ENCODE measurements at places on chromosomes 2 and 18.
A peak's percentile ranks its signal among the peaks of the same experiment; 100 is the strongest.

GRCh38 chr18:394987-395362 lies 105.5 kb downstream of the COLEC12 start:
- no peak for DNase-seq

- no peak for DNase-seq
These were observed 112.9 kb upstream of the ATP8B1 start for GRCh38 chr18:57915865-57916582.

- DNase-seq, result no peak
These were observed 66.4 kb downstream of the GALR1 start for GRCh38 chr18:77316008-77316407.

DNA sequence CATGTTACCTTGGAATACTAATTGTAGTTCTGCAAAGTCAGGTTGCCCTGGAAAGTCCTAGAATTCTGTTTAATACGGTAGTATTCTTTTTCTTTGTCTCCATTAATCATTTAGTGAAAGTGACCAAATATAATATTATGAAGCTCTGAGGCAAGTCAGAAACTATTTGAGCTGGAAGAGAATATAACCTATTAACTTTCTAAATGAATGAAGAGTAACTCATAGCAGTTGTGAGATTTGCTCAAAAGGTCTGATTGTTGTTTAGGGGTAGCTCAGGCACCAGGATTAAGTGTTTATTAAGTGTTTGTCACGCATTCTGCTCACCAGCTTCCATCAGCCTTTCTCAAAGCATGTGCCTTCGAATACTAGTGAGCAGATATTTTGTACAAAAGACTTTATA lies 46.7 kb upstream of the SERPINE2 start:
- no peak for DNase-seq

- DNase-seq, result no peak
These were observed 278.5 kb downstream of the AFF3 start for GRCh38 chr2:99863903-99864270.

DNA sequence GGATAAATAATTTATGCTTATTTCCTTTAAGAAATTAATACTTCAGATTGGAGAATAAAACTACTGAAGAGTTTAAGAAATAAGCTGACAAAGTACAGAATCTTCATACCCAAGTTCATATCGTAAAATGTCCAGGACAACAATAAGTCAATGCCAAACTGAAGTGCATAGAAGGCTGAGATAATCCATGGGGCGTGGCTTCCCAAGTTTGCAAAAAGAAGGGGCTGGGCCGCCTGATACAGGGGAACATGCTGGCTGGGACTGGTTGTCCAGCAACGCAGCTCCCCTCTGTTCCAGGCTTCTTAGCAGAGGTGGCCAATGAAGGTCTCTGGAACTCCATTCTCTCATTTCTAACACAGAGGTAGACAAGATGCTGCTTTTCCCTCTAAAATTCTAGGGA lies 189.5 kb upstream of the SPOPL start:
- DNase-seq, result no peak

GRCh38 chr18:50456285-50456684 lies 81.4 kb downstream of the SKA1 start:
- DNase-seq, result no peak

- DNase-seq, result no peak
These were observed 218.3 kb downstream of the STK39 start for GRCh38 chr2:168029071-168029470.

GRCh38 chr18:10170375-10170774 lies 256.6 kb downstream of the VAPA start:
- DNase-seq, result no peak

DNA sequence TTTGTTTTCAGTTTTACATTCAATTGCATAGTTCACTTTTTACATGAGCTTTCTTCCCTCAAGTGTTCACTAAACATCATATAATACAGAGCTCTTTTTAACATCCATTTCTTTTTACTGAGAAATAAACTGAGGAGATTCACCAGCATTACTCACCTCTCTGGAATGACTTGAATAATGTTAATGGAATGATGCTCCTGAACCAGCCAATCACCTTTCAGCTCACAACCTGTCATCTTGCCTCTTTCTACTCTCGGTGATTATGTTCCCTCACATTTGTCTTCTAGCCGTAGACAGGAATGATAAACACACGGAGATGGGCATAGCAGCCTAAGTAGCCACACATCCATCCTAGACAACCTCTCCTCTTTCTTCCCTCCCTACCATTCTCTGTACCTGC lies 301.7 kb downstream of the PAX3 start:
- no peak for DNase-seq

DNA sequence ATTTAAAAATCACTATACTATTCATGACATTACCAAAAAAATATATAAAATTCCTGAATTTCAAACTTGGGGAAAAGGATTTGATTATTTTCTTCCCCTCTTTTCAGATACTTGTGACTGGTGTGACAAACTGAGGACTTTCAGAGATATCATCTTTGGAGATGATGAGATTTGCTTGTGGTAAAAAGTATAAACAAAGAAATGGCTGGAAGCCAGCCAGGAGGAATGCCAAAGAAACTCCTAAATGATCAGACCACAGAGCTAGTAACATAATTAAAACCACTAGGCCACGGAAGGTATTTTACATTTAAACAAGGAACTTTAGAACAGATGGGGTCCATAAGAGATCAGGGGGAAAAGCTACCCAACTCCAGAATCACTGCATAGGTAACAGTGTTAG lies 58.7 kb downstream of the PIGN start:
- no peak for DNase-seq

GRCh38 chr2:172103471-172104272 lies 972 bp upstream of the DLX2 start:
- DNase-seq, result peak; percentile 57

GRCh38 chr18:77897606-77898005 lies 648.0 kb downstream of the GALR1 start:
- DNase-seq, result no peak

- no peak for DNase-seq
These were observed 111.5 kb downstream of the CAPN13 start for GRCh38 chr2:30695749-30696148.

GRCh38 chr18:63951302-63951705 lies 2.2 kb downstream of the HMSD start:
- no peak for DNase-seq

DNA sequence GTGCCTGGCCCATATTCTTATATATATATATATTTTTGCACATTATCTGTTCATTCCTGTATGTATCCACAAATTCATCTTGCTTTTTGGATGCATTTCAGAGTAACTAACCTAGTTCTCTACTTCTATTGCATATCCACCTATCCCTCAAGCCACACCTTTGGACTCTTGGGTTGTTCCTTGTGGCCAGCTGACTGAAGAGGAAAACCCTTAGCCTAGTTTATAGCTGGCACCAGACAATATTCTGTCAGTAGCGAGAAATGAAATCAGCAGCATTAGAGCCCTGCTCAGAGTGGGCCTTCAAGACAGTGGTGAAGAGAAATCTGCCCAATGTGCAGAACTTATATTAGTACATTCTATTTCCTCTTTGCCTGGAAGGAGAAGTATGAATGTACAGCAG lies 19.6 kb upstream of the ALMS1 start:
- no peak for DNase-seq

DNA sequence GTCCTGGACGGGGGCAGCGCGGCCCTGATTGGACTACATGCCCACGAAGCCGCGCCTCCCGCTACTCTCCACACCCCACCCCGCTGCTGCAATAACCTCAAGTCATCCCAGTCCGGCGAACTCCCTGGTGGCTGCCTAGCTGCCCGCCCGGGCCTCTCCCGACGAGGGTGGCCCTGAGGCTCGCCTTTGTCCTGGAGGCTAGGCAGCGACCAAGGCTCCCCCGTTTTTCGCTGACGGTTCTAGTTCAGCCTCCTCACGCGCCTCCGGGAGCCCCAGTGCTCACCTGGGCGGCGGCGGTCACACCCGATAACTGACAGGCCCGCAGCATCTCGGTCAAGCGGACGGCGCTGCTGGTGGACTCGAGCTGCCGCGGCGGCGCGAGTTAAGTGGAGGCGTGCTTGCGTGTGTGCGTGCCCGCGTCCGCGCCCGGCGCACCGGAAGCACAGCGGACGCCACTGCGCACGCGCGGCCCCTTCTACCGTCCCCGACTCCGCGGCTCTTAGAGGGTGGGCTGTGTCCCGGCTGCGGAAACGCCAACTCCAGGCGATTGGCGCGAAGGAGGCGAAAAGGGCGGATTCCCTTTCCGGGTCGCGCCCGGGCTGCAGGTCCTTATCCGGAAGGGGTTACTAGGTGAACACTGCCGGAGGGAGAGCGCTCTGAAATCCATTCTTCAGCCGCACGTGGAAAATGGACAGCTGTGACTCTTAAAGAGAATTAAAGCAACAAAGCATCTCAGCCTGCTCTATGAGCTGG lies at the start of gene IMMT:
IMMT (minus strand) TSS at position 408 of the 753 bp plus-strand sequence; CDS start at position 328, 80 bp downstream.
- DNase-seq, result peak; percentile 86

GRCh38 chr2:199470361-199470671 lies 12.6 kb upstream of the SATB2 start:
- DNase-seq, result no peak

- DNase-seq, result no peak
These were observed 367.6 kb downstream of the EIPR1 start for GRCh38 chr2:3010001-3010400.

DNA sequence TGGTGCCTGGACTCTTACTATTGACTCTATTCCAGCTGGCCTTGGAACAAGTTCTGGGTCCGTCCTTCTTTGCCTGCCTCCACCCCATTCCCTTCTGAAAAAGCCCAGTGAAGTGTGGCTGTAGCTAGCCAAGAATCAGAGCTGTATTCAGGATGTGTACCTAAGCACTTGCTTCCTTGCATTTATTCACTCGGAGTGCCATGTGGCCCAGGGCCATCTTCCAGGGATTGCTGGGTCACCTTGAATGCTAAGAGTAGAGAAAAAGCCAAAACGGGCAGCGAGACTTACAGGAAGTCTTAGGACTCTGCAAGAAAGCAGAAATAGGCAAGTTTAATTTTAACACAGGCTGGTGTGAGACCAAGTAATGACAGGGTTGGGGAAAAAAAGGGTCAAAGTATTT lies 4.1 kb downstream of the ITGA6 start:
- DNase-seq, result no peak

- DNase-seq, result no peak
These were observed 29.0 kb downstream of the LINC00305 start for GRCh38 chr18:64119916-64120315.

DNA sequence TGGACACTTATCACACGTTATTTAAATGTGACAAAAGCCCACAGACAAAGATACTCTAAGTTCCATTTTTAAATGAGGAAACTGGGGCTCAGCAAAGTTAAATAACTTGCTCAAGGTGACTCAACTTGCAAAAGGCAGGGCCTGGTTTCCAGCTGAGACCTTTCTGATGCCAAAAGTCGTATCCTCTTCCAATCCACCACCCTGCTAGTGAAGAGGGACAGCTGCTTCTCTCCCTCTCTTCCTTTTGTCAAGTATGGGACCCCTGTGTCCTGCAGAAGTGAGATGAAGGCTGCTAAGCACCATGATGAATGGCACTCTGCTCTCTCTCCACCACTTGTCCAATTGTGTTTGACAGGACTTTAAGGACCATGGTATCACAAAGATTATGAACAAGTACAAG lies 140.9 kb downstream of the DYM start:
- DNase-seq, result no peak

- no peak for DNase-seq
These were observed 40.3 kb downstream of the FHOD3 start for GRCh38 chr18:36337679-36338402.

- DNase-seq, result no peak
These were observed 165.7 kb upstream of the FN1 start for GRCh38 chr2:215601526-215601925.

DNA sequence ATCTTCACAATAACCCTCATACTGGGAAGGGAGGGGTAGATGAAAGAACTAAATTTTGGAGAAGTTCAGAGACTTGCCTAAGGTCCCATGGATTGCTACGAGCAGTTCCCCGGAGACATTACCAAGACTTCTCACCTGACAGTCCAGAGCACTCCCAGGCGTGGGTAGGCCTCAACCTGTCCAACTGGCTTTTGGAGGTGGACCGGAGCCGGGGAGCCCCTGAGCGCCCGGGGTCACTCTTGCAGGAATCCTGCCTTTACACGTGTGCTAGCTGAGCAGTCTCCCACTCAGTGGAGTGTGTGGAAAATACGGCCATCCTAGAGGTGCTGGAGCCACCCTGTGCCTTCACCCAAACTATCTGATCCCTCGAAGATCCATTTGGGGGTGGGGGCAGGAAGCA lies 8.0 kb downstream of the POMC start:
- DNase-seq, result no peak

DNA sequence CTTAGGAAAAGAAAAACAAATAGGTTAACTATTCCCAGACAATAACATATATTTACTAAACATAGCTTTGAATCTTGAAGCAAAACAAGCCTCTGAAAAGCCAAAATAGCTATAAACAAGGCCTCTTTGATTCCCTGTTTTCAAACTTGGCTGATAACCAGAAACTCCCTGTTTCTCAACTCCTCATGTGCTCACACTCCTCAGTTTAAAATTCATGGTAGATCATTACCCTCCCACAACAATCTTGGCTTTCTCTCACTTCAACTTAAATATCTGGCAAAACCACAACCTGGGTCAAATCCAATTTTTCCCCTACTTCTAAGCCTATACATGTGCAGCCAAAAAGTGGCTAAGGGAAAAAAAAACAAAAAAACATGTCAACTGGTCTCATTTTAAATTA lies 15.6 kb downstream of the SUCLG1 start:
- no peak for DNase-seq

GRCh38 chr2:101329026-101329425 lies 20.5 kb upstream of the RNF149 start:
- no peak for DNase-seq

- no peak for DNase-seq
These were observed 5.6 kb upstream of the PPP4R1 start for GRCh38 chr18:9619990-9620389.

- DNase-seq, result no peak
These were observed 122.0 kb downstream of the WDSUB1 start for GRCh38 chr2:159164457-159164911.

DNA sequence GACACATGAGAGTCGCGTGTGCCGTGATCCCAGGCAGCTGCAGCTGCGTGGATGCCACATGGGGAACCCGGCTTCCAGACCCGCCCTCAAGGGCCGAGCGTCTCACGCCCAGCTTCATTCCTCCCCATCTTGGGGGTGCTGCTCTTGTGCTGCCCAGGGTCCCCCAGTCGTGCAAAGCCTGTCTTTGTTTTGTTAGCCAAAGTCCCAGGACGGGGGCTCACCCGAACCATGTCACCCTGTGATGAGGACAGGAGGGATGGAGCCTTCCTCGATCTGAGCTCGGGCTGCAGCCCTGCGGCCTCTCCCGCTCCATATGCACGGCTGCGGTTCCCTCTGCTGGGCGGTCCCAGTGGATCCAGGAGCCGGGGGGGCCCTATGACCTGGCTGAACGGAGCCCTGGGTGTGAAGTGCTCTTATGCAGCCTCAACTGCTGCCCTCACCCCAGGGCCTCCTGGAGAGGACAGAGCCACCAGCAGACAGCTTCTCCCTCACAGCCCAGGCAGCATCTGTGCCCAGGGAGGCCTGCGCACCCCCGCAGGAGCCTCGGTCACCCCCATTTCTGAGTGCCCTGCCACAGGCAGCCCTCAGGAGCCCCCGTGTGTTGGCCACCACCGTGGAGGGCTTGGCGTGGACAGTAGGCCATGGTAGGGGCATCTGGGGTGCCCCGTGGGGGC lies 99.0 kb upstream of the CTDP1 start:
- DNase-seq, result no peak
